ENCODE measurements at places on chromosomes 7 and 10.

- no peak for DNase-seq
Observed at GRCh38 chr10:29994811-29995210, 64.6 kb downstream of the JCAD start.

DNA sequence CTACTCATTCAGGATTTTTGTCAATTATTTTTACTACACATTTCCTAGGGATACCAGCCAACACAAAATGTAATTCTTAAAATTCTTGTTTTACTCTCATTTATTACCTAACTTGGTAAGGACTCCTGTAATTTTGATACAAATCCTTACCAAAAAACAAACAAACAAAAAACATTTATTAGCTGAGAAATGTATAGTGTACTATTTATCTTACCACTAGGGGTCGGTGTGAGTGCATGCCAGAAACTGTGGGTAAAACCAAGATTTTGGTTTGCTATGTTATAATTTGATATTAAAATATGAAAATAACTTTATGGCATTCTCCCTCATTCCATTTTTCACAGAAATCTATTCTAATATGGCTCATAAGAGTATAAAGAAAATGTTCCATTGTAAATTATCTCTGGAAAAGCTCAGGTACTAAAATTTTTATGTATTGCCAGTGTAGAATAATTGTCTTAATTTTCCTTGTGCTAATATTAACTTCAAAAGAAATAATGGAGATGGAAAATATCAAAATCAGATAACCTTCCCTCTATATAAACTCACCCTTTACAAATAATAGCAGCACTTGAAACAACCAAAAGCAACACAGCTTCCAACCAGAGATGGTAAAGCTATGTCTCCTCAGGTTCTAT is 290.8 kb upstream of the PCDH15 start:
- DNase-seq, result no peak

DNA sequence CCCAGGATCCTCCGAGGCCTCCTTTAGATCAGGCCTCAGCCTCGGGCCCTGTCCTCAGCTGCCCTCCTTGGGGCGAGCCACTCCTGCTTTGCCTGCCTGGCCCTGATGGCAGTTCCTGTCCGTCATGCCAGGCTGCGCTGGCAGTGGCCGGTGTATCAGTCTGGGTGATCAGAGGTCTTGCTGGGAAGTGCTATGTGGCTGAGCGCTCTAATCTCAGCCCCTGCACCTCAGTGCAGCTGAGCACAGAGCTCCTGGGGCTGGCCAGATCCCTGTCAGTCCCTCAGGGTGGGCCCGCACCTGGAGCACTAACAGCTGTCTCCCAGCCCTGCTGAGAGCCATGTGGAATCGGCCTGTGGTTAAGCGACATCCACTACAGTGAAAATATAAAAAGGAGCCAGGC is 14.8 kb upstream of the CFAP46 start:
- no peak for DNase-seq

DNA sequence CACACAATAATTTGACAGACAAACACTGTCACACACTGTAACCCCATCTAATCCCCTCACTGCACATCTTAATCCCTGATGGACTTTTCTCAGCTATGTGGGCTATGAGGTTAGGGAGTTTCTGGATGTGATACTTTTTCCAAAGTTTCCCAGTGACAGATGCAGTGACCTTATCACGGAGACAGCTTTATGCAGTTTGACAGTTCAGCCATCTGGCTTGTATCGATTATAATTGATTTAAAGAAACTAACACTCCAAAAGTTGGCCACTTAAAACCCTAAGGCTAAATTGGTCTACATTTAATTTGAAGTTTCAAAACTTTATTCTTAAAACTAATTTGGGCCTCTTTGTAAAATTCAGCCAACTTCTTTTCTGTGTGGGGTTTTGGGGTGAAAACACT is 196.7 kb downstream of the SDK1 start:
- no peak for DNase-seq

Measured in CMK (cell line).